Esophagus muscularis mucosa (tissue), 4 donors: ENCODE measurements at places on chromosomes 6 and 20. TPM values are rescaled to one million over a fixed set of nuclear protein-coding genes. Genes with fewer than 3 reads are reported as not detected.

DNA sequence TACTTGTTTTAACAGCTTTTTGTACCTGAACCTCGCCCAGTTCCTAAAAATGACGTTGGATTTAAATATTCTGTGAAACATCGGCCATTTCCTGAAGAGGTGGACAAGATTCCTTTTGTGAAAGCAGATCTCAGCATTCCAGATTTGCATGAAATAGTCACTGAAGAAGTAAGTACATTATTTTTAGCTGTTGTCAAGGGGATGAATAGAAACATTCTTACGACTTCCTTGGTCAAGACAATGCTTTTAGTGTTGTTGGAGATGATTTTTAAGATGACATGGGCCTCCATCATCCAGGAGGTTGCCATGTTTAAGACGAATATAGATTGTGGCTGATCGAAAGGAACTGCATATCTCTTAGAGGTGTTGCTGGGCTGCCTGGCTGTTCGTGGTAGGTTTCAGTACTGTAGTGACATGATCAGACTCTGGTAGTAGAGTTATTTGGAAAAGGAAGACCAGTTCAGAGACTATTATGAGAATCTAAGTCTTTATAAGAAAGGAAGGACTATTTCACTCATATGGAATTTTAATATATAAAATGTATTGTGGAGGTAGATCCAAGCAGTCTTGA, 29.9 kb upstream of the ADIG start:
- DNase-seq, result no peak

GRCh38 chr6:88761237-88762031, 202.0 kb downstream of the RNGTT start:
- no peak for DNase-seq

GRCh38 chr6:167153521-167153959, 4.2 kb downstream of the GPR31 start:
- no peak for DNase-seq

DNA sequence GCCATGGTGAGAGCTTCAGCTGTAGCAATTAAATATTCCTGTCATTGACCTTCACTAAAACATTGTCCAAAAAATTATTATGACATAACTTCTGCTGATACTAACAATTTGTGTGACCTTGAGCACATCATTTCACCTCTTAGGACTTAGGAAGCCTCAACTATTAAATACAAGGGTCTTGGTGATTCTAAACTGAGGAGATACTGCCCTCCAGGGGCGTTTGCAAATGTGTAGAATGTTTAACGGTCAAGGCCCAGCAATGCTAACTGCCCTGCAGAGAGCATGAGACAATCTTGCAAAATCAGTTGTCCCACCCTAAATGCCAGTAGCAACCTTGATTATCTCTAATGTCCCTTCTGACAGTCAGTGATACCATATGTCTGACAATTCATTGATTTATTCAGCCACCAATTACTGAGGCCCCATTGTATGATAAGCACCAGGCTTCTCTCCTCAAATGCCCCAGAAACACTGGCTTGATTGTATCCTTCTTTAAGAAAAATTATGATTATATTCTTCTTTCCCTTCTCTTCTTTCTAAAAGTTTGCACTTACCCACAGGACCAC, 284.1 kb upstream of the PLN start:
- DNase-seq, result no peak

- DNase-seq, result no peak
Observed at GRCh38 chr6:44723439-44724197, 336.1 kb downstream of the CDC5L start.

DNA sequence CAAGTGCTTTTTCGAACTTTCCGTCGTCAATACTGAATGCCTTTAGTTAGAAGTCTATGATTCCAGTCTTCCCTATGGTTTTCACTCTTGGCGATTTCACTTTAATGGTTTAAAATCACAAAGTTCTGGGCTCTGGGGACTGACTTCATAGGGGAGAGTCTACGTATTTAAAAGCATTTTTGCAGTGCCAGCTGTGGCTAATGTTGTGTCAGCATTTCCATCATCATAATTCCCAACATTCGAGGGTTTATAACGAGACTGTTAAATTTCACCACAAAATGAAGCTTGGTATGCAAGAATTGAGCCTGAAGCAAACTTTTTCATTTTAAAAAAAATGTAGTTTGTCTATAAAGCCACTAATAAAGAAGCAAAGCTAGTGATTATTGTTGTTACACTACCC, 242.7 kb downstream of the SOX4 start:
- DNase-seq, result no peak

GRCh38 chr6:168414336-168415097, 26.5 kb upstream of the SMOC2 start:
- DNase-seq, result no peak

GRCh38 chr20:53571555-53572286, 21.9 kb downstream of the ZNF217 start:
- DNase-seq, result no peak

GRCh38 chr6:99592900-99593299, 13.7 kb upstream of the PRDM13 start:
- DNase-seq, result peak; percentile 70

DNA sequence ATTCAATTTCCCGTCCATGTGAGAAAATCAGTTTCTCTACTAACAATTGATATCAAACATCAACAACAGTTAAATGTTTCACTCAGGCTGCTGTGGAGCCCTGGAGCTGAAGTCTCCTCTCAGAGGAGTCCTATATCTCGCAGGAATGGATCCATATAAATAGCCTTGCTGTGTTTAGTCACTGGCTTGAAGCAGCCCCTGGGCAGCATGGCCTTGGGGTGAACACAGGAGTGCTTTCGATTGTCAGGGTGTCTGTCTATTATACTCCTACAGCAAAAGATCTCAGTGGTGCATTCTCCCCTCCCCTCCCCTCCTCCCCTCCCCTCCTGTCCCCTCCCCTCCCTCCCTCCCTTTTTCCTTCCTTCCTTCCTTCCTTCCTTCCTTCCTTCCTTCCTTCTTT, 141.9 kb downstream of the CCDC170 start:
- DNase-seq, result no peak

- DNase-seq, result no peak
Observed at GRCh38 chr6:158661156-158661685, 11.4 kb downstream of the SYTL3 start.

GRCh38 chr20:5674176-5674660, 76.0 kb upstream of the SHLD1 start:
- no peak for DNase-seq

DNA sequence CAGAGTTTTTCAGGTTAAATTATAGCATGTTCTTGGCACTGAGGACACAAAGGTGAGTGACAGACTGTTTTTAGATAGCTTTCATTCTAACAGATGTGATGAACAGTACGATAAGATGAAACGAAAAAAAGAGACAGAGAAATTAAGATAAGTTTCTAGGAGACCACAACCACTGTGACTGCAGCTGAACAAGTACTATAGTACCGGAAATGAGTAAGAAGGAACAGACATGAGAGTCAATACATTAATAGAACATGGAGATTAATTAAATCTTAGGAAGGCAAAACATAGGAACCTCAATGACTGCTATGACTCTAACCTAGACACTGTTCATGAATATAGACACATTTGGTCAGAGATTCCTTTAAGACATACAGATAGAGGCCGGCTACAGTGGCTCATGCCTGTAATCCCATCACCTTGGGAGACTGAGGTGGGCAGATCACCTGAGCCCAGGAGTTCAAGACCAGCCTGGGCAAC, 40.2 kb downstream of the HBS1L start:
- no peak for DNase-seq

GRCh38 chr6:108736002-108736361, 112.2 kb upstream of the ARMC2 start:
- DNase-seq, result no peak

DNA sequence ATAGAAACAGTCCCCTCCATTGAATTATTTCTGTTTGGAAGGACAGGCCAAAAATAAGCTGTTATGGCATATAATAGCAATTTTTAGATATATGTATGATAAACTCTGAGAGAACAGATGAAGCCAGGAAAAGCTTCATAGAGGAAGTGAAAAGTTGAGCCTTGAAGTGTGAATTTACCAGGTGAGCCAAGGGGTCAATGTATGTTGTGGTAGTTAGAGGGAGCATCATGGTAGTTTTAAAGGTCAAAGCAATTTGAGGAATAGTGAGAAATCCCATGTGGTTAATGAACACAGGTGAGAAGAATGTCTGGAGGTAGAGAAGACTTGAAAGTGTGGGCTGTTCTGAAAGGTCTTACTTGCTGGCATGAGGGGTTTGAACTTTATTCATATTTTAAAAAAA, 47.0 kb downstream of the COL19A1 start:
- no peak for DNase-seq

GRCh38 chr6:1311400-1312202, at the start of gene FOXQ1:
FOXQ1 (plus strand) TSS chr6:1312098; CDS start chr6:1312705, 607 bp downstream.
- DNase-seq, result no peak

DNA sequence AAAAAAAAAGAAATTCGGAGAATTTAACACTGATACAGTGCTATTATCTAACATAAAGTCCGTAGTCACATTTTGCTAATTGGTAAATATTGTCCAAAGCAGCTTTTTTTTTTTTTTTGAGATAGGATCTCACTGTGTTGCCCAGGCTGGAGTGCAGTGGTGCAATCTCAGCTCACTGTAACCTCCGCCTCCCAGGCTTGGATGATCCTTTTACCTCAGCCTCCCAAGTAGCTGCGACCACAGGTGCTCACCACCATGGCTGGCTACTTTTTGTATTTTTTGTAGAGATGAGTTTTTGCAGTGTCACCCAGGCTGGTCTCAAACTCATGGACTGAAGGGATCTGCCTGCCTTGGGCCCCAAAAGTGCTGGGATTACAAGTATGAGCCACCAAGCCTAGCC, 15.9 kb downstream of the MTO1 start:
- DNase-seq, result no peak

DNA sequence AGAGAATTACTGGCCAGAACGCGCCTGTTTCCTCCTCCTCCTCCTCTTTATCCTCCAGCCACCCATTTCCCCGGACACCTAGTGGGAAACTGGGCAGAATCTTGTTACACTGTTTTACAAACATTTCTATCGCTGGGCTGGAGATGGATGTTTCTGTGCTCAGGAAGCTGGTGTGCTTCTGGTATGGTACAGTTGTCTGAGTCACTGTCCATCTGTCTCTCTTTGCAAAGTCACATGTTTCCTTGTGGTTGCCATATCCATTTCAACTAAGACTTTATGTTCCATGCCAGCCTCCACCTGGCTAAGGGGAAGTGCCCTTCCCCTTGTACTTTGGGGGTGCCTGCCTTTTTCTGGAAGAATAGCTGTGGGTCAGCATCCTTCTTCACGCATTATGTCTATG, 52.9 kb upstream of the SLC22A16 start:
- DNase-seq, result no peak

DNA sequence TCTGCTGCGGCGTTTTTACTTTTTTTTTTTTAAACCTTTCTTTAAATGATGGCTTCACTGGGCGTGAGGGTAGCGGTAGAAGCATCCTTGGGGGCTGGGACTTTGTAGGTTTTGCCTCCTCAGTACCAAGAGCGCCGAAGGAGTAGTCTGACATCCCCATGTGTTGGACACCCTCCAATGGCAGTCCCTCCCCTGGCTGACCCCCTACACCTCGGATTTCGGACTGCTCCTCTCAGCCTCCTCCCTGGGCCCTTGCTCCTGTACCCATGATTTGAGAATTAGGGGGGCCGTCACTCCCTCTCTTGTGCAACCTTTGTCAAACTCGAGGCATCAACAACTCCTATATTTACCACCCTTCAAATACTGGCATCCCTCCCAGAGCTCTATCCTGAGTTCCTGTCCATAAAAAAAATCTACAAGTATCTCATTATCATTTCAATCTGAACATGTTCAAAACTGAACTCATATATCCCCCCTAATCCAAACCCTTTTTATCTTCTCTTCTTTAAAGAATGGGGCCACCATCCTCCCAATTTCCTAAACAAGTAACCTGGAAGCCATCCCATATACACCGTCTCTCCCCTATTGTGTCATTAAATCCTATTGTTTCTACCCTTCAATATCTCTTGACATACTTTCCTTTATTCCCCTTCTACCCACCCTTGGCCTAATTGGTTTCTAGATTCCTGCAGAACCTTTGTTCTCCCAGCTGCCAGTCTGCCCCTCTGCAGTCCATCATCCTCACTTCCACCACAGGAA, 1.2 kb upstream of the ARFGEF3 start:
- DNase-seq, result no peak

DNA sequence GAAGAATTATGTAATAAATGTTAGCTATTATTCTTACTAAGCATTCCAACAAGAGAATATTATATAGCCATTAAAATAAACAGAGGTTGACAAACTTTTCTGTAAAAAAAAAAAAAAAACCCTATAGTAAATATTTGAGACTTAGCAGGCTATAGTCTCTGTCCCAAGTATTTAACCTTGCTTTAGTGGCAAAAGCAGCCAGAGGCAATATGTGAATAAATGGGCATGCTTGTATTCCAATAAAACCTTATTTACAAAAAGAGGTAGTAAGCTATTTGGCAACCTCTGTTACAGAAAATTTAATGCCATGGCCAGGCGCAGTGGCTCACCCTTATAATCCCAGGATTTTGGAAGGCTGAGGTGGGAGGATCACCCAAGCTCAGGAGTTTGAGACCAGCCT, 14.6 kb downstream of the CDK5RAP1 start:
- no peak for DNase-seq

- DNase-seq, result no peak
Observed at GRCh38 chr6:141451181-141451510, 681.6 kb upstream of the GJE1 start.

DNA sequence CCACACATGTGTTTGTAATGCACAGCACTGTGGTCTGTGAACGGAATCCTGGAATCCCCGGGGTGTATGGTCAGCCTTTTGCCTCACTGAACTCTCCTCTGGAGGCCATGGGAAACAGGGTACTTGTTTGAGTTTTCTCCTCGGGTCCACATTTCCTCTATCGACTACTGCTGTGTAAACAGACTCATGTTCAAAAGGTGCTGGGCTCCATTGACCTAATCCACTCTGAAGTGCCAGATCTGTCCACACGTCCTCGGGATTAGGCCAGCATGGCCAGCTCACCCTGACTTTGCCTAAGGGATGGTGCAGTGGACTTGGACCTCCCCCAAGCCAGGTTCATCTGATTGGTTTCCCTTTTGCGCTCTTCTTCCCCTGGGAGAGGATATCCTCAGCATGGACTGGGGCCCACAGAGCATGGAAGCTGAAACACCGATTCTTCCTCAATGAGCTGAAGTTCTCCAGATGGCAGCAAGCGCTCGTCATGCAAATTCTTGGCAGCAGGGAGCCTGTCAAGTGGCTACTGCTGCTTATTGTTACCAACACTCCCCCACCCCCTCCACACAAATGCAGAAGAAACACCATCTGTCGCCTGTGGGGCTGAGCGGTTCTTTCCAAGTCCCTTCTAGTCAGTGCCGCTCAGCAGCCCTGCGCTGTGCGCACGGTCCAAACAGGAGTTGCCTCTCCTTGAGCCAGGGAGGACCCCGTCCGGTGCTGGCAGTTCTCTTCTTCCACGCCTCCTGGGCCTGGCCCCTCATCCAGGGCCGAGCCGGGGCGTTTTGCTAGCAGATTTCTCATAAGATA, 292.6 kb upstream of the MARCKS start:
- peak; percentile 94 for DNase-seq

- no peak for DNase-seq
Observed at GRCh38 chr6:88004707-88005106, 42.9 kb upstream of the SPACA1 start.

- no peak for DNase-seq
Observed at GRCh38 chr6:50935442-50935841, 116.8 kb downstream of the TFAP2B start.

The SIRPG gene
- not detected for total RNA-seq

The CAP2 gene
- 38.3 TPM for total RNA-seq

The VSTM2L gene
- 11.1 TPM for total RNA-seq

The ROS1 gene
- total RNA-seq, result under 0.01 TPM

The YTHDF1 gene
- total RNA-seq, result 17.9 TPM

The GSTA3 gene
- not detected for total RNA-seq

The CD93 gene
- 51.6 TPM for total RNA-seq

The MARCKS gene
- 31.1 TPM for total RNA-seq

The FAM229B gene
- total RNA-seq, result 10.6 TPM

The HTR1E gene
- total RNA-seq, result 0.17 TPM

The CLVS2 gene
- 0.33 TPM for total RNA-seq

The OR12D3 gene
- total RNA-seq, result not detected

The SAMD10 gene
- 2.1 TPM for total RNA-seq
